ENCODE measurements at places on chromosomes 2 and 18.

DNA sequence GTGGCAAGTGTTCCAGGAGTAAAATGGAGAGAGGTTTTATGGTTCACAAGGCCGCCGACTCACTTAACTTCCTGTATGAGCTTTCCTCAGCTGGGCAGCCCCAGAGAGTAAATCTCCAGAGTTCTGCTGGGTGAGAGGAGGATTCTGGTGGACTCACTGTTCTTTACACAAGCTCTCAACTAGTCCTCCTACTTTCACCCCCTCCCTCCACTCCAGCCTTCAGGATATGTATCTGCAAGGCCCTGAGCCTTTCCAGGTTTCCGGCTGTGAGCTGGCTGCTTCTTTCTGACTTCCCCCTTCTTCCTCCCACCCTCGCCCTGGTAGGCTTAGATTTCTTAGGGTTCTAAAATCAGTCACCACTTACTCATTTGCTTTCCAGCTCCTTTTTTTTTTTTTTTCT is 34.0 kb downstream of the EML6 start:
- H3K36me3 ChIP-seq: no peaks in the 10 kb centered on the region
- no peak for DNase-seq
- no peak overlapping the region for H3K27ac ChIP-seq
- no peaks in the 10 kb centered on the region for H3K4me1 ChIP-seq
- H3K4me3 ChIP-seq: no peak overlapping the region

- no peaks in the 10 kb centered on the region for H3K4me1 ChIP-seq
- DNase-seq: no peak
- H3K4me3 ChIP-seq: no peak overlapping the region
- no peak overlapping the region for H3K27ac ChIP-seq
These were observed 259.9 kb downstream of the EIPR1 start for GRCh38 chr2:3117650-3118216.

DNA sequence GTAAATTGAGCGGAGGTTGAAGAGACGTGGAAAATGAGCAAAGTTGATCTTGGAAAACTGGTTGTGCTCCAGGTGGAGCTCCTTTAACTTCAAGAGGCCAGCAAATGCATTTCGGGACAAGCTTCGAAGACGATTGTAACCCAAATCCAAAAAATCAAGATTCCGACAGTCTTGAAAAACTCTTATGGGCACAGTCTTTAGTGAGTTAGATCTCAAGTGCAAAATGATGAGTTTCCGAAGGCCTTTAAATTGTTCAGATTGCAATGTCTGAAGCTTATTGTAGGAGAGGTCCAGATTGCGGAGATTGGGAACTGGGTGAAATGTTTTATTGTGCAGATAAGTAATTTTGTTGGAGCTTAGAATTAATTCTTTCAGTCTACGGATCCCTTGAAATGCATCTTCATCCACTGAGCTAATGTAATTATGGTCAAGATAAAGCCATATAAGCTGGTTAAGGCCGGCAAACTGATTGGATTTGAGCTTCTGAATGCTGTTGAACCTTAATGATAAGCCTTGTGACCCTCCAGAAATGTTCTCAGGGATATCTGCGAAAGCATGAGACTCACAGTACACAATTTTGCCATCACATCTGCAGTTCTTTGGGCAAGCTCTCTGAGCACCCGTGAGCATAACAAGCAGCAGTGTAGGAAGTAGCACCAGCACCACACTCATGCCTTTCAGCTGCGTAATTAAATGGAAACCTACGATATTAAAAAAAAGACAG is 2.9 kb downstream of the LRRTM4 start:
- H3K4me1 ChIP-seq: no peaks in the 10 kb centered on the region
- no peaks in the 10 kb centered on the region for H3K36me3 ChIP-seq
- H3K4me3 ChIP-seq: no peak overlapping the region
- no peak overlapping the region for H3K27ac ChIP-seq
- no peak for DNase-seq
- no peaks in the 10 kb centered on the region for H3K27me3 ChIP-seq

- H3K4me1 ChIP-seq: no peaks in the 10 kb centered on the region
- H3K27me3 ChIP-seq: no peaks in the 10 kb centered on the region
- H3K4me3 ChIP-seq: no peak overlapping the region
- no peak overlapping the region for H3K27ac ChIP-seq
- no peak for DNase-seq
- no peaks in the 10 kb centered on the region for H3K36me3 ChIP-seq
These were observed 751.3 kb downstream of the SOCS6 start for GRCh38 chr18:71040161-71040560.

DNA sequence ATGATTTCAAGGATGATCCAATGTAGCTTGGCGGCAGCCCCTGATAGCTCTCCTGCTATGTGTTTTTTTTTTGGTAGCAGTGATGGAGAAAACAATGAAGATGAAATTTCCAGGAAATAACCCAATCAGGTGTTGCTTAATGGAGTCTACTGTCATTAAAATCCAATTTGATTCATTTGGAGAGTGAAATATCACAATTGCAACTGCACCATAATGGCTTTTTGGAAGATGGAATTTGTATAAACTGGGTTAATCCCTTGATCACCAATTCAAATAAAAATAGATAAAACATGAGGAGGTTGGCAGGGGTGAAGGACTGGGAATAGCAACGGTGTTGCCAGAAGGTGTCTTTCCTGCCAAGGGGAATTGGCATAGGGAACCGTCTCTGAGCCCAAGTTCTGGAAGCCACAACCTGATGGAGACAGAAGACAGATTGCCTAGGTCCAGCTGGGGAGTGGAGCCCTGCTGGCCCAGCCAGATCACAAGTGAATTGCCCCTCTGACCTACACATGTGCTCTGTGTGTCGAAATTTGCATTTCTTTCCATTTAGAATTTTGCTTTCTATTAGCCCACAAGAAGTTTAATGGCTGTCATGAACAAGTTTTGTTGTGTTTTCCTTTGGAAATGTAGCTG is 170.3 kb upstream of the SPRED2 start:
- DNase-seq: no peak
- H3K4me1 ChIP-seq: no peaks in the 10 kb centered on the region
- no peak overlapping the region for H3K27ac ChIP-seq
- H3K27me3 ChIP-seq: no peaks in the 10 kb centered on the region
- no peak overlapping the region for H3K4me3 ChIP-seq

DNA sequence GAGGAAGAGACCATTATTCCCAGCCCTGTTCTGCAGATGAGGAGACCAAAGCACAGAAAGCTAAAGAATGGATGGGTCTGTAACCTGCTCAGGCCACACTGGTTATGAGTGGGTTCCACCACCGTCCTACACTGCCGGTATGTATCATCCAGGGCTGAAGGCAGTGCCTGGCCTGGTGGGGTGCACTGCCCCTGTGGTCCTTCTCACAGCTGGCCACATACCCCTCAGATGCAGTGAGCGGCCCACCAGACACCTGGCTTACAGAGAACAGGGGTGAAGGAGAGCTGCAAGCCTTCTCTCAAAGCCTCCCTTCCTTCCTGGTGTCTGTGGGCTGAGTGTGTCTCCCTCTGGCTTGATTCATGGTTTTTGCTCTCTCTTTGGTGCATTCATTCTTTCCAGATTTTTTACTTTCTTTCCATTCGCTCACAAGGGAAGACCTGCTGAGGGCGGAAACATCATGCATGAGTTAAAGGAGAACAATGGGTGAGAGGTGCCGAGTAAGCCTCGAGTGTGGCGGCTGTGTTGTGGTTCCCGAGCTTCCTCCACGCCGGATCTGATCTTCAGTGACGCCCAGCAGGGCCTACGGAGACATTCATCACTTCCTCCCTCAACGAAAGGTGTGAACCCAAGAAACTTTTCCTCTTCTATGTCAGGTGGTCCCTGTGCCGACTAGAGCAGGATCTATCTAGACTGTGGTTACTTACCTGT is 62.1 kb upstream of the REL start:
- no peaks in the 10 kb centered on the region for H3K36me3 ChIP-seq
- no peak overlapping the region for H3K27ac ChIP-seq
- peak; percentile 22 for DNase-seq

GRCh38 chr2:72092111-72092510 is 55.6 kb downstream of the CYP26B1 start:
- H3K27me3 ChIP-seq: no peaks in the 10 kb centered on the region
- no peak overlapping the region for H3K4me3 ChIP-seq
- no peak for DNase-seq
- no peaks in the 10 kb centered on the region for H3K36me3 ChIP-seq

All from breast epithelium (tissue), 4 donors.